ENCODE measurements at places on chromosomes 11 and 22.

DNA sequence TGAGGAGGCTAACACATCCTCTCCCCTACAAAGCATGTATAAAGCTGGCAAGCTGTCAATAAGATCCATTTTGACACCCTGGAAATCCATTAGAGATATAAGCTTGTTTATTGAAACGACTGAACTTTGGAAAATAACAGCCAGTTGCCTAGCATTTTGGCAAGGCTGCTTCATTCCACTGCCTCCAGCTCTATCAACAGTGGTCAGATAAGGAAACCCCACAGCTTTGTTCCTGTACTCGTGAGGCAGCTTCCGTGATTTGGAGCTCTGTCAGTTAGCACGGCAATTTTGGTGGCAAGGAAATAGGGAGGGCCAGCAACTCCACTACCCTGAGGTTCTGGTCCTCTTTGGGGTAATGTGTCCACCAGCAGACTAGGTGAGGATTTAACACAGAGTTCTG, 2.0 kb upstream of the OR51S1 start:
- DNase-seq, result no peak

GRCh38 chr11:32597921-32598320, 14.3 kb downstream of the EIF3M start:
- DNase-seq, result no peak

DNA sequence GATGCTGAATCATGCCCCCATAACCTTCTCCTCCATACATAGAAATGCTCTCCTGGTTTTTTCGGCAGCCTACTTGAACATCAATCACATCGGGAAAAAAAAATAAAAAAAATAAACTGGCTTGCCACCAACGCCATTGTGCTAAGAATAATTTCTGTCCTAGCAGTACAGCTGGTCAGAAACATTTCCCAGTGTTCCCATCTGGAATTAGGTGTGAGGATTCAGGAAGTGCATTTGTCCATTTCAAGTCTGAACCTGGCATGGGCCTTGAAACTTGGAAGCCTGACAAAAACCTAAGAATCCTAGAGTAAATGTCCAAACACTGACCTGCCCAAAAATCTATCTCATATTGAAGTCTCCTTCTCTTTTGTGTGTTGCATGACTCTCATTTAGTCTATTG, 16.6 kb upstream of the NAV2 start:
- no peak for DNase-seq

DNA sequence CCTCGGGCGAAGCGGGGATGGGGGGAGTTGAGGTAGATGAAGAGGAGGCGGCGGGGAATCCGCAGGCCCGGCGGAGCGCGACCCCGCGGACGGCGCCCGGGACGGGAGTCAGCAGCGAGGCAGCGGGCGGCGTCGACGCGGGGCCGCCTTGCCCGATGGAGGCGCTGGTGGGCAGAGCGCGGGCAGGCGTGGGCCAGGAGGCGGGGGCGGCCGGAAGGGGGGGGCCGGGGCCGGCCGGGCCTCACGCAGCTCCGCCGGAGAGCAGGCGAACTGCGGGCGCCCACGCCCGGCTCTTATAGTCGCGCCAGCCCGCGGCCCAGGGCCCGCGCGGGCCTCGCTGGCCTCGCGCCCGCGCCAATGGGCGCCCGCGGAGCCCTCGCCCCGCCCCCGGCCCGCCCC, at the start of gene IGF2:
TSS of gene IGF2 (minus strand) at position 267 of the 399 bp plus-strand sequence. CDS start 3,866 bp downstream, outside the sequence.
- no peak for DNase-seq

DNA sequence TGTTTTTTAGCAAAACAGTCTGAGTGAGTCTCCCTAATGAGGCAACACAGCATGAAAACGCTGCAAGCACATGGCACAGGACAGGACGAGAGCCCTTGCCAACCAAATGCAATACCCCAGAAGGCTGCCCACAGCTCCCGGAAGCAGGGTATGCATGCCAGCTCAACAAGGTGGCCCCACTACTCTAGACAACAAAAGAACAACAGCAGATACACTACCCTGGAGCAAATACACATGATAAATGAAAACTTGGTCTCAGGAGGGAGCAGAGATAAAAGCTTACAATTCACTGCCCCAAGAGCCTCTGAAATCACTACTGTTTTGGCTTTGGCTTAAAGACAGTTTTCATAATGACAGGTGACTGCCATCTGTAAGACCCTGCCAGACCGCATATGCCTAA, 785.4 kb upstream of the API5 start:
- no peak for DNase-seq

GRCh38 chr11:47571895-47572294, 6.5 kb downstream of the PTPMT1 start:
- no peak for DNase-seq

GRCh38 chr11:96481771-96482170, 92.0 kb downstream of the JRKL start:
- DNase-seq, result no peak

GRCh38 chr11:82959987-82960778, 58.6 kb downstream of the DDIAS start:
- no peak for DNase-seq

DNA sequence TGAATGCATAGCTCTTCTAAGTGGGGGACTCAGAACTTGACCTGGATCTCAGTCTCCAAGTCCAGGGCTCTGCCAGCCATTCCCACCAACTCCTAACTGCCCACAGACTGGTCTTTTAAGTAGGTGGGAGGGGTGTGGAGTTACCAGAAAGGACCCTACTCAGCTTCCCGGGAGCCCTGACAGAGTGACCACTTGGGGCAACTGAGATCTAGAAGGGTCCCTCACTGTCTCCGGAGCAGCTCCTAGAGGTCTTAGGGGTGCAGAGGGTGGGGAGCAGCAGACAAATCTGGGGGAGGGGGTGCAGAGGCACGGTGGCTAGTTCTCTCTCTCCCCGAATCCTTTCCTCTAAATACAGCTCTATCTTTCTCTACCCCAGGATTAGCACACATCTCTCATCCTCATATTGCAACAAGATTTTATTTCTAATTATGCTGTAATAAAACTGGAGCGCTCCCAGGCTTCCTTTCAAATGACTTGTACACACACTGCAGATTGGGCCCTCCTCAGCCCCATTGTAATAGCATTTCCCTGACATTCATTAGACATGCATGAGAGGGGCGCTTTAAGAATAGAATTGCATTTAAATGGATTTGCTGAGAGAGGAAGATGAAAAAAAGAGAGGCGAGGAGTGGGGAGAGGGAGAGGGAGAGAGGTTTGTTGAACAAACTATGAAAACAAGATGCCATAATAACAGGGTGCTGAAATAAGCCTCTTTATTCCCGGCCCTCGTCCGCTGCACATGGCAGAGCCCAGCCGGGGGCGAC, 219.0 kb downstream of the CEP164 start:
- DNase-seq, result no peak
